MG63 (cell line): ENCODE measurements at places on chromosomes 1 and 21. TPM values are rescaled to one million over a fixed set of nuclear protein-coding genes. Genes with fewer than 3 reads are reported as not detected.
A peak's percentile ranks its signal among the peaks of the same experiment; 100 is the strongest.

Gene PTPRU
- total RNA-seq: 3.4 and 6.4 TPM in 2 replicates

Gene USH2A
- total RNA-seq: 0.16 TPM in 1 of 2 replicates, not detected in the other

Gene SLC19A2
- 6.1 and 10.3 TPM in 2 replicates for total RNA-seq

Gene PLPP3
- total RNA-seq: 24.3 and 25.7 TPM in 2 replicates

Gene FCRL4
- total RNA-seq: not detected in 2 replicates

Gene PAFAH2
- 3.3 and 4.5 TPM in 2 replicates for total RNA-seq

DNA sequence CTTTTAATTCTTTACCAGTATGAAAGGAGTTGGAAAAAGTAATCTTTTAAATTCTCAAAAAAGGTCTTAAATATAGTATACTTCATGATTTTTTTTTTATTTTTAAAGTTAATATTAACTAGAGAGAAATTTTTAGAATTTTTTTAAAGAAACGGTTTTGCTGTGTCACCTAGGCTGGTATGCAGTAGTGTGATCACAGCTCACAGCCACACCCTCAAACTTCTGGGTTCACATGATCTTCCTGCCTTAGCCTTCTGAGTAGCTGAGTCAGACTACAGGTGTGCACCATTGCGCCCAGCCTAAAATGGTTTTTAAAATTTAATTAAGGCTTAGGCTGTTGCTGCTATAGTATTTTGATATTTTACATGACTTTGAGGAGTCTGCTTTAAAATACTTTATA is 52.4 kb downstream of the TLCD4 start:
- no peak for DNase-seq

DNA sequence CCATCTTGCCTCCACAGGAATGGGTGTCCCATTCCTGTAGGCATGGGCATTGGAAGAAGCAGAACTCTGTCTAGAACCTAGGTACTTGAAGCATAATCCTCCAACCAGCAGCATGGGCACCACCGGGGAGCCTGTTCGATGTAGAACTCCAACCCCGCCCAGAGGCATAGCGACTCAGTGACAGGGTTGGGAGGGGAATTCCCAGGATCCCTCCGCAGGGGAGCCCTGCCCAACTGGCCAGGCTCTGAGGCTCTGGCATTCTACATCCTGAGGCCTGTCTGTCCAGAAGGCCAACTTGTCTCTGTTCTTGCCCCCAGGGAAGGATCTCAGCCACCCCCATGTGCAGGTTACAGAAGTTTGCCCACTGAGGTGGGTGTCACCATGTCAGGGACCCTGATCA is 38.2 kb downstream of the CACNA1S start:
- no peak for DNase-seq

- DNase-seq: no peak
These were observed 999.4 kb downstream of the KCNT2 start for GRCh38 chr1:195608883-195609282.

- DNase-seq: no peak
These were observed 575.8 kb upstream of the B3GALT2 start for GRCh38 chr1:193762236-193762635.

GRCh38 chr1:2358072-2358471 is 33.3 kb downstream of the MORN1 start:
- no peak for DNase-seq

DNA sequence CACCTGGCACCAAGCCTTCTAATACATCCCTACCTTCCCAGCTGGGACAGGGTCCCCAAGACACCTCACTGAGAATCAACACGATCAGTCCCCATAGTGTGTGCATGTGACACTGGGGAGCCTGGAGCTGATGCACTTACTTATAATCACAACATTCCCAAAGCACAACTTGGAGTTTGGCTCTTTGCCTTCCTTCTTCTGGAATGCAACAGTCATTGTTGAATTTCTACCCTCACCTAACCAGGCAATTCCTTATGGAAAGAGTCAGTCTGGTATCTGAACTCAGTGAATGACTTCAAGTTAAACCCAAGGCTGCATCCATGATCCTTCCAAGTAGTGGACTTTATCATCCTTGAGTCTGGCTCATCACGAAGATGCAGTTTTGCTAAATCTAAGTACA is 86.1 kb downstream of the DSCAM start:
- no peak for DNase-seq

GRCh38 chr1:32798679-32799416 is 18.3 kb downstream of the YARS1 start:
- DNase-seq: no peak

DNA sequence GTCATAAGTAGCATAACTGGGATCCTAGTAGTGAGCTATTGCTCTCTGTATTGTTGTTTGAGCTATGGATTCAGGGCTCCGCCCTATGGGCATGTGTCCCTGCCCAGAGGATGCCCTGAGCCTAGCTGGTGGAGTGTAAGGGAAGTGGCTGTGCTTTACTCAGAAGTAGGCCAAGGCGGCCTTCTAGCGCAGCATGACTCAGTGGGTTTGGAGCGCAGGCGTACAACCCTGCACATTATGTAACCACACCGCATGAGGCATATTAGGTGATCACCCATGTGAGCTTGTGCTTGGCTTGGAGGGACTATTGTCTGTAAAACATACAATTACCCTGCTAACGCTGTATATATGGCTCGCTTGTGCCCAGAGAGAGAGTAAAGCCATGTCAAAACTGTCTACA is 11.1 kb upstream of the UBE2U start:
- DNase-seq: no peak

- no peak for DNase-seq
These were observed 132.5 kb downstream of the PRDM2 start for GRCh38 chr1:13832536-13832935.

DNA sequence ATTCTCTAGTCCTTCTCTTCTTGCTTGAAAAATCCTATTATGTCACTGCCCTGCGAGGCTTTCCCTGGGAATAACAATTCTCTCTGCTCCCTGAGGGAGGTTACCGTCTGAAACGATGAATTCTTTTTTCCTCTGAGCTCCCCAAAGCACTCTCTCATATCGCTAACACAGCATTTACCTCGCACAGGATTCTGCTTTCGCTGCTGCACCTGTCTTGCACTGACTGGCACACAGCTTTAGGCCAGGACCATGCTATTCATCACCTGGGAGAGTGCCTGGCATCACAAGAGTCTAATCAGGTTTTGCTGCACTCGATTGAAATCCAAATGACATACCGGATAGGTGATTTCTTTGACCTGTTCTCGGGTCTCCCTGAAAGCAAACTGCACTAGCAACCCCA is 52.8 kb upstream of the GNG4 start:
- no peak for DNase-seq

DNA sequence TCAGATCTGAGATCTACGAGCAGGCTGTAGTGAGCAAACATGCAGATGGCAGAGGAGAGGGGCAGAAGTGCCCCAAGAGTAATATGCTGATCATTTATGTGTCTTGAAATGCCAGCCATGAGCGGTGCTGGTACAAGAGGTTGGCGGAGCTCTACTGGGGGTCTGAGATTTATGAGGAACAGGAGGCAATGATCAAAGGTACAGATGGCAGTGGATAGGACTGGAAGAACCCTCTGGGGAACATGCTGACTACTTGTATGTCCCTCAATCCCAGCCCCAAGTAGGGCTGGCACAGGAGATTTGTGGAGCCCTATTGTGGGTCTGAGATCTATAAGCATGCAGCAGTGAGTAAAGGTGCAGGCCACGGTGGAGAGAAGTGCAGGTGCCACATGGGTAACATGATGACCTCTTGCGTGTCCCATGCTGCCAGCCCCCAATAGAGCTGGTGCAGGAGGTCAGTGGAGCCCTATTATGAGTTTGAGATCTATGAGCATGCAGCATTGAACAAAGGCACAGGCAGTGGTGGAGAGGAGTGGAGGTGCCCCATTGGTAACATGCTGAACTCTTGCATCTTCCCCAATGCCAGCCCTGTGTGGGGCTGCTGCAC is 97.2 kb upstream of the ZNF678 start:
- no peak for DNase-seq

DNA sequence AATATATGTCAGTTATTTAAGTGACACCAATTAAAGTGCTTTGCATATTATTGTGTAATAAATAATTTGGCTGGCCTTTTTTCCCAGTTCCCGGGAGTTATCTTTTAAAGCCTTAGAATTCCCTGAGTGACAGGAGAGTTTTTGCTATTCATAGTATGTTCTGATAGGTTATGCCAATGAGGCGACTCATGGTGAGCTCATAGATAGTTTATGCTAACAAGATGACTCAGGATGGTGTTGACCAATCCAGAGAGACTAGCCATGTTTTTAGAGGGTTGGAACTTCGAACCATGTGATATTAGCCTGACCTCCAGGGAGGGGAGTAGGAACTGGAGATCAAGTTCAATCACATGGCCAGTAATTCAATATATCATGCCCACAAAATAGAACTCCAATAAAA is 310.8 kb downstream of the USP25 start:
- peak; percentile 54 for DNase-seq

- DNase-seq: no peak
These were observed 15.9 kb upstream of the S1PR1 start for GRCh38 chr1:101220906-101221305.

- DNase-seq: no peak
These were observed 656 bp downstream of the ANGPTL1 start for GRCh38 chr1:178870221-178870620.

- DNase-seq: no peak
These were observed 141.4 kb downstream of the PSMG1 start for GRCh38 chr21:39041816-39042215.
